ENCODE measurements at places on chromosomes 1 and 21.

DNA sequence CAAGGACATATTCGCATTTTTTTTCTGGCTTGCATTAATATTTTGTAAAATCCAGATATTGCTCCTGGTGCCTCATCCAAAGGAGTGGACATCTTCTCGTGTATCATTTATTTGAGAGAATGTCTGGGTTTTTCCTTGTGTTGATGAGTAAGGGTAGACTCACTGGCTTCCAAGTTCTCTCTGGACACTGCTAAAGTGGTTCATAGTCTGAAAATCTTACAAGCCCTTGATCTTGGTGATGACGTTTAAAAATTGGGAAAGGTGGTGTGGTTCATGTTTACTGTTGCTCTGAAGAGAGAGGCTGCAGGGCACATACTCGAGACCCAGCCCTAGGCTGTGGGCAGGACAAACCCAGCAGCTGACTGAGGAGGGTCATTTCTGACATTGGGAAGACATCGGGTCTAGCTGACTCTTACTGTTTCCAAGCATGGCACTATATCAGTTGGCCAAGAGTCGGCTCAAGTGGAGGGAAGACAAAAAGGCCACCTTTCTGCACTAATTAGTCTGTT is 296.2 kb downstream of the LMX1A start:
- no peak for DNase-seq

GRCh38 chr1:153578490-153578889 is 12.8 kb upstream of the S100A2 start:
- DNase-seq, result no peak

DNA sequence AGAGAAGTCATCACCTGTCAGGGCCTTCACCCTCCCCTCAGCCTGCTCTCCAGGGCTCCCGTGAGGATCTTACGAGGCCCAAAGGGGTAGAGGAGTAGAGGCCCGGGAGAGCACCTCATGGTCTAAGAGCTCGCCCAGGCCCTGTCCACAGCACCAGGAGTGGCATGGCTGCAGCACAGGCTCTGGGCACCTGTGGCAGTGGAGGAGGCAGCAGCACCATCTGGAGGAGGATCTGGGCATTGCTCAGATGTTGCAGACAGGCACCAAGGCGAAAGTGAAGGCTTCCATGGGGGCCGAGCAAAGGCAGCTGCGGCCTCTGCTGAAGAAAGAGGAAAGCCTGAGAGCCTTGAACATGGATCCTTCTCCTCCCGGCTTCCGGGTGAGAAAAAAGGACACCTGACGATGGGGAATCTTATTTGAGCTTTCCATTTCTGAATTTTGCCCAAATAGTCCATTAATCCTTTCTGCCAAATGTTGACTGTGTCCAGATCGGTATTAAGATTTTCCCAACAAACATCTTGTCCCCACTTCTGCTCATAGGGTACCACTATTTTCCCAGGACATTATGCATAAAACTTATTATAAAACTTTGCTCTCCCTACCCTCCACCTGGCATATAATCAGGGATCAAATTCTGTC is 604.7 kb downstream of the PTPRC start:
- DNase-seq, result peak; percentile 48

GRCh38 chr1:232657426-232658005 is 27.6 kb upstream of the SIPA1L2 start:
- DNase-seq, result no peak

GRCh38 chr1:67711158-67711854 is 26.3 kb downstream of the GADD45A start:
- DNase-seq, result no peak

- DNase-seq, result no peak
Observed at GRCh38 chr1:22772014-22772413, 61.4 kb downstream of the EPHB2 start.

GRCh38 chr1:211536606-211537005 is 42.4 kb downstream of the SLC30A1 start:
- no peak for DNase-seq

GRCh38 chr1:175839779-175840669 is 96.6 kb upstream of the TNR start:
- DNase-seq, result no peak

DNA sequence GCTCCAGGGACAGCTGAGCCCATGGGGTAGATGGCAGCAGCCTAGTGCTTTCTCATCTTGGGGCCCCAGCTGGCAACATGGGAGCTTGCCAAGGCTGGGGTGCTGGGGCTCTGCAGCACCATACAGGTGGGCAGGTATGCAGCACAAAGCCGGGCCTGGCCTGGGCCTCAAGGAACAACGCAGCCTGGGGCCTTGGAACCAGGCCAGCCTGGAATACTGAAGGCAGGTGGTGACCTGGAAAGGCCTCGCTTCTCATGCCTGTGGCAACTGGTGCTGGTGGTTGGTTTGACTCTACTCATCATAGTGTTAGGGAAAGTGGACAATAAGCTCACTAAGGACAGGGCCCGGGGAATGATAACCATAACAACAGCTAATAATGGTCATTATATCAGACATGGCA is 27.0 kb upstream of the SDHB start:
- no peak for DNase-seq

DNA sequence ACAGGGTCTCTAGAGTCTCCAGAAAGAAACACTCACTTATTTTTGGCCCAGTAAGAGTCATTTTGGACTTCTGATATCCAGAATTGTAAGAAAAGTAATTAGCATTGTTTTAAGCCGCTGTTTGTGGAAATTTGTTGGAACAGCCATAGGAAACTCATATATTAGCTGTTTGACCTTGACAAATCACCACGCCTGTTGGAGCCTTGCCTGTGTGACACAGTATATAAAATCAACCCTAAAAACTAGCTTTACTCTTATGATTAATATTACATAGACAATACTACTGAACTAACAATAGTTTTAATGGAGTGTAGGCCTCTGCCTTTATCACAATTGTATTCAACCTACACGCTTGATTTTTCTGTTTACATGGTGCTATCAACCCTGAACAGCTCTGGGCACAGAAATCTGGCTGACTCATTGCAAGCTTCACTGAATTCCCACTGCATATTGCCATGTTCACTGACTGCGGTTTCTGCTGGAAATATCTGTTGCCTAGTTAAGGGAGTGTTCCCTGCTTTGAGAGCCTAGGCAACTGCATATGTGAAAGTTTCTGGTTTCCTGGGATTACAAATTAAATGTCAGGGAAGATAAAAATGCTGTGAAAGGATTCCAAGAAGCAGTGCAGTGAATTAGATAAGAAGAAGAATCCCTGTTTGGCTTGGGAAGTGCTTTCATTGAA is 419.5 kb upstream of the DEPDC1 start:
- no peak for DNase-seq

GRCh38 chr1:94708299-94708685 is 111.9 kb upstream of the SLC44A3 start:
- no peak for DNase-seq

- no peak for DNase-seq
Observed at GRCh38 chr1:24349891-24350290, 30.7 kb downstream of the GRHL3 start.

DNA sequence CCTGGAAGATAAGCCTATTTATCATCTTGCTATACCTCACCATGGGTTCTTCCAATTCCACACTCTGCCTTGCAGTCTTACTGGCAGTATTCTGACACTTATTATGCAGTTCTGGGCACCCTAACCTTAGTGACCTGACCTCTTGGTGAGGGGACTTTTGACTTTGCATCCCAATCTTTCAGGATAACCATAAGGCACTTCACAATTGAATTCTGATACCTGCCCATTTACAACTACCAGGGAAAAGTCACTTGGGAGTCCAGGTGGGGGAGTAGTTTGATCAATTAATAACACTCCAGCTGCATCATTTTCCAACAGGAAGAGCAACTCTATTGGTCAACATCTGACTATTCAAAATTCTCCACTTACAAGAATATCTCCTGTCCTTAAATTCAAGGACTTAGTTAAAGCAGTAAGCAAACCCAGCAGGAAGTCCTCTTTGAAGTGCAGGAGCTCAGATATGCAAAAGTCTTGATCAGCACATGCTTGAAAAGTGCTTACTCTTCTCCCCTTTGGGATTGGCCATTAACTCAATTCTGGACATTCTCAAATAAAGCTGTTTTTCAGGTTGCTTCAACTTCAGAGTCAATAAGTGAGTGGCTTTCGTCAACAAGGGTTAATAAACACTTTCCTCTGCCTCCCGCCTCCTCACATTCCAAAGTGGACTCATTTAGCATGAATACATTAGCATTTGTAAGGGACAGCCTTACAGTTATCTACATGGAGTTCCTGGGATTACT is 177.4 kb upstream of the NRIP1 start:
- DNase-seq, result no peak

DNA sequence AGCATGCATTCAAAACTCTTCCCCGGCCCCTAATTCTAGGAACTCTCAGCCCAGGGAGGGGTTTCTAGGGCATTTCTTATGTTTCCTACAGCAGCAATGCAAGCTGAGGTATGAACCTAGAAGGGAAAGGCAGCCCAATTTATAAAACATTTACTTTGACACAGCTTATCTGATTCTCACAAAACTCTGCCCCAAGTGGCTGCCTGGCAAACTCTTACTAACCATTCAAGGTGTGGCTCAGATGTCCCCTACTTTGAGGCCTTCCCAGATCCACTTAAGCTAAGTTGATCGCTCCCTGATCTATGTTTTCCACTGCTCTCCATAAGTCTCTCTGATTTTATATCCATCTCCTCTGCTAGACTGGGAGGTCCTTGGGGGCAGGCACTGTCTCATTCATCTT is 35.4 kb downstream of the AK2 start:
- DNase-seq, result no peak

DNA sequence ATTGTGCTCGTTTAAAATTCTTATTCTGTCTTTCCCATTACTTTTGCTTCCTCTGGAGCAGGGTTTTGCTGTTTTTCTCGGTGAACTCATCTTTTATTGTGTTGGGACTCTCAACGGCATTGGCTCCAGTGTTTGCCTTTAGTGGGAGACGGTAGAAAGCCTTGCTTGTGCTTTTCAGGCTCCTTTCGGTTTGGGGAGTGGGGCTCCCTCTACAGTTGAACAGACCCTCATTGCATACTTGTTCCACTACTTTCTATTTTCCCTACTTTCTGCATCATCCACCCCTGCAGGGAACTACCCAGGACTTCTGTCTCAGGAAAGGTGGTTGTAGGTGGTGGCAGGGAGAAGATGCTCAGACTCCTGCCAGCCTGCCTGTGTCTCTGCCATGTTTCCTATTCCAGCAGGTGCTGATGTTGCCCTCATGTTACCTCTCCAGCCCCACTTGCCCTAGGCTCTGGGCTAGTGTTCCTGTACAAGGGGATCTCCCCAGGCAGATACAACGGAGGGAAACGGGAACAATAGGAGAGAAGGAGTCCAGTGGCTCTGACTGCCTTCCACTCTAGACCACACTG is 68.5 kb upstream of the ZBTB18 start:
- no peak for DNase-seq

DNA sequence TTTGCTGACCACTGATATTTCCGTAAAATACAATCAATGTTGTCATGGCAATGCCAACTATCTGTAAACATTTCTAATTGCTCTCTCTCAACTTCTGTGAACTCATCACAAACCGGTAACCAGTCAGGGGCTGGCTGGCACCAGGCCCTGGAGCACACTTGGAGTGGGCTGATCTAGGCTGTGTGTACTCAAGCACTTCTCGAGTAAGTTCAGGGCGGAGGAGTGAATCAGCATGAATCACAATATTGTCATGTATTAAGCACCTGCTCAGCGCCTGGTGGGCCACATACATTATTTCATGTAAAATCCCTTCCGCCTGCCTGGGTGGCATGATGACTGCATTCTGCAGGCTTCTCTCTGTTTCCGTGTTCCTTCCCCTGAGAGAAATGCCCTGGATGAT is 212.4 kb downstream of the FOXD2 start:
- DNase-seq, result no peak

GRCh38 chr1:226110249-226111097 is 48.0 kb downstream of the H3-3A start:
- peak; percentile 98 for DNase-seq

DNA sequence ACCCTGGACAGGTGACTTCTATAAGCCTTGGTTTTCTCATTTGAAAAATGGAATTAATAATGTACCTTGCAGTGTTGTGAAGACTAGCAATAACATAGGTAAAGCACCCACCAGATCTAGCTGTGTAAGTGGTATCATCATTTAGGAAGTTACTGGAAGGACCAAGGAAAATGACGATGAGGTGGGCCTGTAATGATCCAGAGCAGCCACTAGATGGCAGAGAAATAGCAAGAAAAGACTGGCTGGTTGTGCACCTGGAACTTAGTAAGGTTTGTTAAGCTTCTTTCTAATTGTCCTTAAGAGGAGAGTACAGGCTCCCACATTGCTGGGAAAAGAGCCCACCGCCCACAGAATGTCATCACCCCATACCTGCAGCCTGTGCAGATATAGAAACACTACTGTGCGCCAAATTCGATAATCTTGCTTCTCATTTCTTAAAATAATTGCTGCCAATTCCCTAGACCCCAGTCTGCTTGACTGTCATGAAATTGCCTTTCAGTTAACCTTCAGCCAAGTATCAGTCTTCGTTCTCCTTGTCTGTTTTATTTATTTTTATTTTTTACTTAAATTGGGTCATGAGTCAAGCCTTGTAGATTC is 37.2 kb downstream of the WNT4 start:
- DNase-seq, result peak; percentile 37

DNA sequence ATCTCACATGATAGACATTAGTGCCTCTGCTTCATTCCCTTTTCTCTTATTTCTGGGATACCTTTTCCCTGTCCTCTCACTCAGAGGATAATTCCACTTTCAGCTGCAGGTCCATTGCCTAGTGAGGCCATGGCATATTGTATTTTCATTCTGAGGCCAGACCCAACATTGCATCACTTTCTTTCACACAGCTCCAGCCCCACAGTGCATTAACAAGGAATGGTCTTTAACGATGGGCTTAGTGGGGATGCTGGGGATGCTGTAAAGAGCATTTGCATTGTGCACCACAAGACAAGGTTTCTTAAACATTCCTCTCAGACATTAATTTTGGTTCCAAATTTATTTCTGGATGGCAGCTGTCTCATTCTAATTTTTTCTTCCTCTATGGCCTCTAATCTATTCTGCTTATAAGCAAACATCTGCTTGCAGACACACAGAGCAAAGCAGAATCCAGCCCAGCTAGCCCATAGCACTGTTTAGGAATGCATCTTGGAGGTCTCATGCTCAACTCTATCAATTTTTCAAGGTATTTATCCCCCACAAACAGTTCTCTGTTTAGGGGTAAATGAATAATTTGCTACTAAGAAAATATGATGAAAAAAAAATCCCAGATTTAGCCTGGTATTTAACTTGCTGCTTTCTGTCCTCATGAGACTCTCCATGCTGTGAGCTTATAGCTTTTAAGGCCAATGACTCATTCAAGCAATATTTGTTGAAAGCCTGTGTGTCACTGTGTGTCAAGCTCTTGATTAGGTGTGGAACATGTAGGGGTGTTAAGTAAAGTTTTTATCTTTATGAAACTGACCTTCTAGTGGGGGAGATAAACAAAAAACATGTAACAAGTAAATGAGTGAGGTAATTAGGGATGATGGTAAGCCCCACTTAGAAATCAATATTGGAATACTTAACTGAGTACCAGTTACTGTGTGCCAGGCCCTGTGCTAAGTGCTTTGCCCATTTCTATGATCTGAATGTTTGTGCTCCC is 44.5 kb upstream of the CCDC190 start:
- DNase-seq, result no peak

GRCh38 chr1:59329412-59330053 is 32.6 kb downstream of the FGGY start:
- no peak for DNase-seq

GRCh38 chr1:12552951-12553921 is 64.8 kb downstream of the DHRS3 start:
- DNase-seq, result no peak

- no peak for DNase-seq
Observed at GRCh38 chr1:20597650-20598049, 8.8 kb downstream of the CDA start.

GRCh38 chr1:12505639-12506280 is 112.2 kb downstream of the DHRS3 start:
- no peak for DNase-seq

- no peak for DNase-seq
Observed at GRCh38 chr1:33668695-33669094, 195.2 kb upstream of the HMGB4 start.
